Temporal lobe (tissue), 4 donors: ENCODE measurements at places on chromosomes 2 and 18. TPM values are rescaled to one million over a fixed set of nuclear protein-coding genes. Genes with fewer than 3 reads are reported as not detected.

The LINC00305 gene
- total RNA-seq, result not detected

The MRPL33 gene
- total RNA-seq, result 68.1 TPM

The CCNT2 gene
- 58.0 TPM for total RNA-seq

The PPP1R1C gene
- total RNA-seq, result 0.49 TPM

The ZNF519 gene
- total RNA-seq, result 40.3 TPM

The NPAS2 gene
- total RNA-seq, result 6.9 TPM

The PDIA6 gene
- 79.4 TPM for total RNA-seq

The TMEM169 gene
- total RNA-seq, result 15.7 TPM

The FHOD3 gene
- total RNA-seq, result 41.6 TPM

The MARCHF7 gene
- total RNA-seq, result 144 TPM

The TUBA4B gene
- total RNA-seq, result not detected

The MLPH gene
- total RNA-seq, result 0.98 TPM
